ENCODE measurements at places on chromosomes 7 and 10.
A peak's percentile ranks its signal among the peaks of the same experiment; 100 is the strongest.

GRCh38 chr7:17940951-17941431, 697 bp upstream of the SNX13 start:
- DNase-seq, result peak; percentile 16

- no peak for DNase-seq
Observed at GRCh38 chr7:1291845-1292765, 59.4 kb downstream of the UNCX start.

- no peak for DNase-seq
Observed at GRCh38 chr7:148567524-148567923, 23.0 kb upstream of the C7orf33 start.

DNA sequence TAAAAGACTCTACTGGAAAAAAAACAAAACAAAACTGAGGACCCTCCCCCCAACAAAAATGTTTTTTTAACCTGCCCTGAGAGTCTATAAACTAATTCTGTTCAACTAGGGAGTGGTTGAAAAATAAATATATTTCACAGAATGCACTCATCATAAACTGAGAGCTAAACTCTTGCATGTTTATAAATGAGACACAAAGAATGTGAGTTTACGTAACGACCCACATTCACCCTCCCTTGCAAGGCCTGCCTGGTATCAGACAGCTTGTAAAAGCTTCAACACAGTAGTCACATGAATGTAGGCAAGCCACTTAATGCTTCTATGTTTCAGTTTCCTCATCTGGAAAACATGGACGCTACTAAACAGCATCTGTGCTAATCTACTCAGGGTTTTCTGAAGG, 50.3 kb downstream of the JAZF1 start:
- DNase-seq, result no peak

DNA sequence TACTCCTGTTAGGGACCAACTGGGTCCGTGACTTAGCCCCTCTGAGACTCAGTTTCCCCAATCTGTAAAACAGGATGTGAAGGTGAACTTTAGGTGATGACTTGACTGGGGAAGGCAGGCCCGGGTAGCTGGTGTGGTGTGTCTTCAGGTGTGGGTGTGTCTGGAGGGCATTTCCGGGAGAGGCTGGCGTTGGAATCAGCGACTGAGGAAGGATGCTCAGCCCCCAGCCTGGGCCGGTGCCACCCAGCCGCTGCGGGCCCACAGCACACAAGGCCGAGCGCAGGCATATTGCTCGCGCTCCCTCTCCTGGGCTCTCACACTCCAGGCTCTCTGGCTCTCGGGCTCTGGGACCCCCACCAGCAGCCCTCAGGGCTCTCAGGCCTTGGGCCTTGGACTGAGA, 31.7 kb upstream of the CNPY1 start:
- DNase-seq, result no peak

DNA sequence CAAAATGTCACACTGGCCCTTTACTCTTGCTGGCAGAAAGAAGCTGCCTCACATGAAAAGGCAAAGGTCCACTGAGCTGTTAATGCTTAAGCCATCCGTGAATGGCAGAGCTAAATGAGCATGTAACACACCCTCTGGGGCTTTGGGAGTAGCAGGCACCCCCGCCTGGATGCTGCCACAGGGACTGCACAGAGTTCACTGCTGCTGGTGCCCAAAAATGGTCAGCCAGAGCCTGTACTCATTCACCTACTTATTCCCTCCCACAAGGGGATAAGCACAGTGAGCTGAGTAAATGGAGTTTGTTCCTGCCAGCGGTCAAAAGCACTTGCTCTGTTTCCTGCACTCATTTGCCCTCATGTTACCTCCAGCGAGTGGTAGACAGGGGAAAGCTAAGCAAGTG, 374.0 kb upstream of the STEAP1 start:
- no peak for DNase-seq

- DNase-seq, result no peak
Observed at GRCh38 chr10:52668024-52668423, 104.6 kb downstream of the MBL2 start.

DNA sequence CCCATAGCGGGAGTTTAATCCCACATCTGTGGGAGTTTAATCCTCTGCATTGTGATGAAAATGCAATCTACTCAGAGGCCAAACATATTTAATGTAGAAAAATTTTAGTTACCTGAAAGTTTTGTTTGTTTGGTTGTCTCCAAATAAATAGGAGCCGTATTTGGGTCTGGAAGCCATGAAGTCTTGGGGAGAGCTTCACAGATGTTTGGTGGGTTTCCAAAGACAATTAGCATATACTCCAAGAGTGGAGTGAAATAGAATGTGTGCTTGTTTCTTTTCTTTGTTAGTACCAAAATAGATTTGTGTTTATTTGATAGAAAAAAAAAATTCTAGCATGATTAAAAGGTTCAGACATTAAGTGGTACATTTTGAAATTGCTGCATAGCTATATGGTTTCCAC, 50.9 kb downstream of the ANK3 start:
- no peak for DNase-seq

Data from SK-N-SH (cell line).